Pulmonary artery endothelial cell (primary cell): ENCODE measurements at places on chromosomes 2 and 18. TPM values are rescaled to one million over a fixed set of nuclear protein-coding genes. Genes with fewer than 3 reads are reported as not detected.

The FAM136A gene
- 34.4 and 43.6 TPM in 2 replicates for total RNA-seq

The M1AP gene
- not detected in 2 replicates for total RNA-seq

The BBS5 gene
- total RNA-seq: 2.6 and 3.2 TPM in 2 replicates

The ATP8B1 gene
- 85.1 and 108 TPM in 2 replicates for total RNA-seq

The TBR1 gene
- 0.04 and 0.07 TPM in 2 replicates for total RNA-seq

The DYNC2LI1 gene
- 9.1 and 11.2 TPM in 2 replicates for total RNA-seq

The ST8SIA3 gene
- total RNA-seq: not detected in 2 replicates

The PLCL1 gene
- 2.3 and 4.4 TPM in 2 replicates for total RNA-seq

The ICOS gene
- not detected in 2 replicates for total RNA-seq

The CKAP2L gene
- 4.9 and 10.3 TPM in 2 replicates for total RNA-seq

The OR6B2 gene
- total RNA-seq: not detected in 2 replicates
